ENCODE measurements at places on chromosomes 13 and 19.

DNA sequence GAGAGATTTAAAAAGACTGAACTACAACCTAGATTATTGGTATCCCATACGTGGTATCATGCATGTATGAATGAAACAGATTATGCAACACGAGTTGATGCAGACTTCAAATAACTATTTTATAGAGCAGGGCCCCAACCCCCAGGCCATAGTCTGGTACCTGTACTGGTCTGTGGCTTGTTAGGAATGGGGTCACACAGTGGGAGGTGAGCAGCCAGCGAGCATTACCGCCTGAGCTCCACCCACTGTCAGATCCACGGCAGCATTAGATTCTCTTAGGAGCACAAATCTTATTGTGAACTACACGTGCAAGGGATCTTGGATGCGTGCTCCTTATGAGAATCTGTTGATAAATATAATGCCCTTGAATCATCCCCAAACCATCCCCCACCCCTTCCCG, 320.2 kb downstream of the TBC1D4 start:
- no peak for DNase-seq

DNA sequence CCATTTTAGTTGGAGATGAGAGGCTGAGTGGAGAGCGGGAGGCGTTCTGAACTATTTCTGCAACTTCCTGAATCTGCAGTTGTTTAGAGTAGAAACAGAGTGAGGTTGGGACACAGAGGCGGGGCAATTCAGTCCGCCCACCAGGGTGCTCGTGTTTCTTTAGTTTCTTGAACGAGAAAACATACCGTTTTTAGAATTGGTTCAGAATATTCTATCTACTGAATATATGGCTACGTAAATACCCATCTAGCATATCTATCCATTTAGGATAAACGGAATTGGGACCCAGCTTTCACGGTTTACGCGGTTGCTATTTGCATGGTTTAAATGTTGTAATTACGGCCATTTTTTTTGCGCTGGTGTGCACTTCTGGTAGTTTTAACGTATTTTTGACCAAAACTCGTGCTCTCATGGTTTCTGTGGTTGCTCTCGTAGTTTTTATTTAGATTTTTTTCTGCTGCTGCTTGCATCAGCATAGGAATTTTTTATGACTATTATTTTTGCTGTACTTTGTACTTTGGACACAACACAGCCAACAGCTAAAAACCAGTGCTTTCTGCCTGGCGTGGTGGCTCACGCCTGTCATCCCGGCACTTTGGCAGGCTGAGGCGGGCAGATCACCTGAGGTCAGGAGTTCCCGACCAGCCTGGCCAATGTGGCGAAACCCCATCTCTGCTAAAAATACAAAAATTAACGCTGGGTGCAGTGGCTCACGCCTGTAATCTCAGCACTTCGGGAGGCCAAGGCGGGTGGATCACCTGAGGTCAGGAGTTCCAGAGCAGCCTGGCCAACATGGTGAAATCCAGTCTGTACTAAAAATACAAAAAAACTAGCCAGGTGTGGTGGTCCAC, 32.7 kb downstream of the TIMM13 start:
- DNase-seq = no peak

GRCh38 chr19:13839938-13840304, 37.0 kb upstream of the NANOS3 start:
- no peak for DNase-seq

GRCh38 chr13:104953588-104953987, 1581.9 kb downstream of the EFNB2 start:
- DNase-seq = no peak

- no peak for DNase-seq
Observed at GRCh38 chr19:45739498-45740439, 6.5 kb downstream of the MEIOSIN start.

GRCh38 chr13:40235160-40235796, 431.2 kb downstream of the FOXO1 start:
- no peak for DNase-seq

- DNase-seq = no peak
Observed at GRCh38 chr19:6219586-6220290, 60.0 kb downstream of the MLLT1 start.

- no peak for DNase-seq
Observed at GRCh38 chr13:73179650-73180274, 121.0 kb downstream of the KLF5 start.

Measured in stimulated activated CD4-positive, alpha-beta T cell treated with anti-CD3 and anti-CD28 coated beads, Interleukin-4, amount 100 ng/mL, for 24 hours (primary cell).